Myocyte (in vitro differentiated cells): ENCODE measurements at places on chromosomes 2 and 18. TPM values are rescaled to one million over a fixed set of nuclear protein-coding genes. Genes with fewer than 3 reads are reported as not detected.

C2orf66 gene
- not detected in 2 replicates for total RNA-seq

HTR2B gene
- total RNA-seq = 0.78 and 2.4 TPM in 2 replicates

SATB2 gene
- total RNA-seq = 8.1 and 9.9 TPM in 2 replicates

CCDC148 gene
- total RNA-seq = 0.26 and 0.29 TPM in 2 replicates

TMEM237 gene
- total RNA-seq = 32.6 and 37.6 TPM in 2 replicates
